ENCODE measurements at places on chromosomes 5 and 9.

DNA sequence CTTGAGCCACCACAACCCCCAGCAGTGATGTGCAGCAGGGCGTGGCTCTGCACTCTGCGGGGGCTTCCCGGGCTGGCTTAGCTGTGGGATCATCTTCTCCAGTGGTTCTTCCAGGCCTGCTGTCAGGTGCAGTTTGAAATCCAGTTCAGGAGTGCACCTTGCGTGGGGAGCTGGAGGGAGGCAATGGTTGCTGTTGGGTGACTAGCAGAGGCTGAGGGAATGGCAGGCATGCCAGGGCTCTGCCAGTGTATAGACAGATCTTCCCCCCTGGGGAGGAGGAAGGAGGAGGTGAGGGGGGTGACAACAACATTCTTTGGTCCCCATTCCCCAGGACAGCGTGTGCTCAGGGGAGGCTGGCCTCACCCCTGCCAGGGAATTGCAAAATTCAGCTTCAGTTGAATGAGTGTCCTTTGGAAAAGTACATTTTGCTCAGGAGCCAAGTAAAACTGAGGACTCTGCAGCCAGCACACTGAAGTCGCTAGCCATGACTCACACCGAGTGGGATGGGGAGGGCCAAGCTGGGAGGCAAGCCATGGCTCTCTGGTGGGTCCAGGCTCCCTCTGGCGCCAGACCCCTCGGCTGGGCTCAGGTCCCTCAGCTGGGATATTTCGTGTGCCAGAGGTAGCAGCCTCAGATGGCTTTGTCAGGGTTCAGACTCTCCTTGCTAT lies 35.0 kb downstream of the ERGIC1 start:
- DNase-seq, result no peak

- DNase-seq, result no peak
Measured at GRCh38 chr5:35185518-35185917, 44.8 kb downstream of the PRLR start.

- no peak for DNase-seq
Measured at GRCh38 chr5:136212252-136212721, 19.3 kb upstream of the SMIM32 start.

- no peak for DNase-seq
Measured at GRCh38 chr5:176794509-176794908, 15.8 kb upstream of the UNC5A start.

GRCh38 chr5:68347536-68347935 lies 132.0 kb downstream of the PIK3R1 start:
- no peak for DNase-seq

GRCh38 chr9:83219924-83220438 lies 157.0 kb upstream of the RASEF start:
- no peak for DNase-seq

DNA sequence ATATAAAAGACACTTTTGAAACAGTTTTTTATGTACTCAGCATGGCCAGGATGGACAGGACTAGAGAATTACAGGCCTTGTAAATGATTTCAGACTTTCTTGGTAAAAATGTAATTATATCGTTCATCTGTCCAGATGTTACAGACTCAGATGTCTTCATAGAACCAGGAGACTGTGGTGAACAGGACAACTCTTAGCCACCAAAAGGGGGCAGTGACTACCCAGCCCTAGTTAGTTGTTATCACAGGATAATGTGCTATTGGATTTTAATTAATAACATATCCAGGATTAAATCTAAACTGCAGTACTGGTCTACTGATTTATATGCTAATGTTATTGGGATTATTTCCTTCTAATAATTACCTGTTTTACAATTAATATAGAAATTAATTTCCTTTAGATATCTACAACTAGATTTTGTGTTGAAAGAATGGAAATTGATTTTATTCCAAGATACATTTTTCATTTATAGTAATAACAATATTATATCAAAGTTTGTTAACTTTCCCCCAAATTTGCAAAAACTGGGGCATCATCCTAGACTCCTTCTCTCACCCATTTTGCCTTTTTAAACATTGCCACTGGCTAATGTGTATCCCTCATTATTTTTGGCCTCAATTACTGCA lies 99.4 kb downstream of the MTREX start:
- DNase-seq, result no peak

DNA sequence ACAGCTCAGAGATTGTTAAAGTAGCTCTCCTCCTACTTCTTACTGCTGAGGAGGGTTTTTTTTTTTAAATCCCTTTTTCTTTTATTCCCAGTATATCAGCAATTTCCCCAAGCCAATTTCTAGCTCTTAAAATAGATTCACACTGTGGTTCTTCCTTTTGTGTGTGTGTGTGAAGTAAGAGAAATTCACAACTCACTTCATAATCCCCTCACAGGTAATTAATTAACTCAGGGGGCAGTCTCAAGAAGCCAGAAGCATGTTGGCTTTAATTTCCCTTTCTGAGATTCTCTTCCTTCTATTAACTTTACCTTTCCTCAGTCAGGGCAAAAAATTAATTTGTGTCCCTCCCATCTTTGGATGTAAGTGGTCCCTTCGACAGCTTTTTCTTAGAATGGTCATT lies 71.0 kb upstream of the HMHB1 start:
- no peak for DNase-seq

GRCh38 chr9:134451700-134452458 lies 125.6 kb downstream of the RXRA start:
- DNase-seq, result no peak

DNA sequence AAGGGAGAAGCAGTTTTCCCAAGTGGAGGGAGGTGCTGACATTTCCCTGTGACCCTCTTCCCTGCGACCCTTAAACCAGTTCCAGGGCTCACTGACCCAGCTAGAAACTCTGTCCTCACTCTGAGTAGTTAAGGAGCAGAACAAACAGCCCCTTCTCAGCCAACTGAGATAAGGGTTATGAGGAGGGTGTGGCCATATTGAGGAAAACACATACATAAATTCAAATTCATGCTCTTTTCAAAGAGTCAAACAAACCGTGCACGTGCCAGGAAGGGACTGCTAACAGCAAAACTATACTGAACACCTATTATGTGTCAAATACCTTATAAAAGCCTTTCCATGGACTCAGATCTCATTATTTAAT lies 4.9 kb upstream of the AKNA start:
- no peak for DNase-seq
